Right renal pelvis (tissue), 4 donors: ENCODE measurements at places on chromosomes 13 and 19. TPM values are rescaled to one million over a fixed set of nuclear protein-coding genes. Genes with fewer than 3 reads are reported as not detected.

ADGRE2 gene
- 0.40 TPM for polyA plus RNA-seq

ERFL gene
- 0.12 TPM for polyA plus RNA-seq

GPR18 gene
- polyA plus RNA-seq: not detected

PSG1 gene
- not detected for polyA plus RNA-seq

ZNF534 gene
- polyA plus RNA-seq: 0.49 TPM

FARP1 gene
- 244 TPM for polyA plus RNA-seq

PCSK4 gene
- polyA plus RNA-seq: 3.4 TPM

KLK14 gene
- 0.53 TPM for polyA plus RNA-seq

CYP2A7 gene
- polyA plus RNA-seq: not detected

ALOX5AP gene
- 5.0 TPM for polyA plus RNA-seq

ZNF20 gene
- 5.6 TPM for polyA plus RNA-seq

PRR20C gene
- polyA plus RNA-seq: not detected

CALR3 gene
- polyA plus RNA-seq: 0.37 TPM

ZNF430 gene
- polyA plus RNA-seq: 13.7 TPM

OR7D2 gene
- polyA plus RNA-seq: 0.07 TPM

PET100 gene
- polyA plus RNA-seq: 95.8 TPM

SELENOV gene
- 8.3 TPM for polyA plus RNA-seq

MVB12A gene
- polyA plus RNA-seq: 61.5 TPM

RYR1 gene
- 4.7 TPM for polyA plus RNA-seq

ZNF709 gene
- polyA plus RNA-seq: 9.2 TPM

ZNF560 gene
- 0.80 TPM for polyA plus RNA-seq

MTRF1 gene
- 14.8 TPM for polyA plus RNA-seq

PLIN4 gene
- polyA plus RNA-seq: 1.3 TPM
